ENCODE measurements at places on chromosomes 12 and 14. TPM values are rescaled to one million over a fixed set of nuclear protein-coding genes. Genes with fewer than 3 reads are reported as not detected.

The MIP gene
- not detected for total RNA-seq

The ZNF385A gene
- 8.3 TPM for total RNA-seq

The PZP gene
- 0.12 TPM for total RNA-seq

The PLBD1 gene
- 58.0 TPM for total RNA-seq

The SIX1 gene
- total RNA-seq, result not detected

The ACOT6 gene
- total RNA-seq, result not detected

The DACT1 gene
- 1.3 TPM for total RNA-seq

The CNTN1 gene
- total RNA-seq, result 3.1 TPM

The DICER1 gene
- 77.3 TPM for total RNA-seq

The MANSC4 gene
- total RNA-seq, result not detected

The C12orf76 gene
- 5.5 TPM for total RNA-seq

The LALBA gene
- not detected for total RNA-seq

The OTUB2 gene
- total RNA-seq, result 2.0 TPM

The EIF2B1 gene
- total RNA-seq, result 38.8 TPM

The TEP1 gene
- 74.3 TPM for total RNA-seq

The HOTAIR gene
- not detected for total RNA-seq

The MARCHF9 gene
- total RNA-seq, result 13.1 TPM

The CLEC9A gene
- total RNA-seq, result not detected

The ZCRB1 gene
- 31.3 TPM for total RNA-seq

The ZNF641 gene
- 9.6 TPM for total RNA-seq

The APOF gene
- total RNA-seq, result not detected

The PLEKHD1 gene
- total RNA-seq, result 0.18 TPM

The E2F7 gene
- total RNA-seq, result 0.95 TPM

The COCH gene
- total RNA-seq, result 3.1 TPM

The GNB3 gene
- total RNA-seq, result 1.5 TPM

The TBX5 gene
- total RNA-seq, result not detected

The FBXO21 gene
- total RNA-seq, result 28.1 TPM
